NCI-H1105 treated with DMSO at 0.1 percent for 48 hours (cell line): ENCODE measurements at places on chromosomes 7 and 10.

DNA sequence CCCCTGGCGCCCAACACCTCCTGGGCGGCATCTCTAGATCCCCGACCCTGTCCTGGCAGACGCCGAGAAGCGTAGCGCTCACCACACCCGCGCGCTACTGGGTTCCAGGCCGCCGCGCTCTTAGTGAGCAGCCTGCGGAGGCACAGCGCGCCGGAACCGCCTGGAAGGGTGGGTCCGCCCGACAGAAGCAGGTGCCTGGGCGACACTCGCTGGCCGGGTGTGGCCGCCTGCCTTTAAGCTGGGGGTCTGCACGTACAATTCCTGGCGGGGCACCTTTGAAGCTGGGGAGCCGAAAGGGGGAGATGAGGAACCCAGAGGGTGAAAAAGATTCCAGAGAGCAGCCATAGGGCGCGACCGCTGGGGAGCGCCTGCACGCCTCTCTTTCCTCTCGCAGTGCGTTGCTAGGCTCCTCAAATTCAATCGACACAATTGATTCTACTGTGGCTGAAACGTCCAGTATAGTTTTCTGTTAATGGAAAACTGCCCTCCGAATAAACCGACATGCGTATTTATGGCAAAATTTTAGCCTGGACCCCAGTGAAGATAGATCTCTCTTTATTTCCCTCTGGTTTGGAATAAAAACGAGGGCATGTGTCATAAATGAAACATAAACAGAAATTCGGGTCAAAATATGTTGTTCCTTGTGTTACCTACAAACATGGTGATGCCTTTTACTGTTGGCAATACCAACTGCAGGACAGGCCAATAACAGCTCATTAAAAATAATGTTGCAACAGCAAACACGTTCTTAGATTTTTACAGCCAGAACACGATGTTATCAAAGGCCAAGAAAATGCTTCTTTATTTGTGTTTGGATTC is 4.6 kb downstream of the HMX3 start:
- DNase-seq: no peak

- DNase-seq: no peak
Measured at GRCh38 chr7:115505136-115505535, 525.4 kb downstream of the TFEC start.

DNA sequence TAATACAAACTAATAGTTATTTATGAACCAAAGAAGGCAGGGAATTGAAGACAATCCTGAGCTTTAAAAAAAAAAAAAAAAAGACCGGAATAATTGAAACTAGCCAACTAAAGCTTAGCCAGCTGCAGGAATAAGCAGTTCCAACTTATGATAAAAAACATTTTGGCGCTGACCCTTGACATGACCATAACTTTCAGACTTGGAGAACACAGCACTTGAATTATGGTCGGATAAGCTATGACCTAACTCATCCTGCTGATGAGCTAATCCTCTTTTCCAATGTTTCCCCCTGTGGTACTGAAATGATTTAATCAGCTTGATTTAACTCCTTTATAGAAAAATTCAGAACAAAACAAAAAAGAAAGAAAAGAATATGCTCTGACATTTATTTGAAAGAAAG is 181.8 kb downstream of the DGKB start:
- no peak for DNase-seq

GRCh38 chr10:71981876-71982230 is 17.7 kb downstream of the CHST3 start:
- DNase-seq: no peak

GRCh38 chr10:86876748-86877147 is 80.7 kb downstream of the MMRN2 start:
- DNase-seq: no peak

GRCh38 chr7:77716804-77717203 is 20.5 kb downstream of the RSBN1L start:
- DNase-seq: no peak

GRCh38 chr7:150938566-150938965 is 39.6 kb downstream of the KCNH2 start:
- DNase-seq: no peak

DNA sequence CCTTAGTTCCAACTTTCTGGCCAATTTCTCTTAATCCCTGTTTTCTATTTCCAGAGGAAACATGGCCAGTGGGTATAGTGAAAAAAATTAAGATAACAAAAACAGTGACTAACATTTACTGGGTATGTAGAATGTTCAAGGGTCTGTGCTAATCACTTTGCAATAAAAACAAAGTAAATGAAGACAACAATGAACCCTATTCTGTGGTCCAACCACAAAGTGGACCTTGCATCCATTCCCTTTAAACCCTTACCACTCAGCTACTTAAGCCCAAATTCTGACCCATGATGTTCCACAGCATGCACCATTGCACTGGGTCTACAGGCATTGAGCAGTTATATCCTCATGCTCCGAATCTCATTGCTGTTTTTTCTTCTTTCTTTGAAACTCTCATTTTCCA is 179.9 kb upstream of the PRKCQ start:
- no peak for DNase-seq

DNA sequence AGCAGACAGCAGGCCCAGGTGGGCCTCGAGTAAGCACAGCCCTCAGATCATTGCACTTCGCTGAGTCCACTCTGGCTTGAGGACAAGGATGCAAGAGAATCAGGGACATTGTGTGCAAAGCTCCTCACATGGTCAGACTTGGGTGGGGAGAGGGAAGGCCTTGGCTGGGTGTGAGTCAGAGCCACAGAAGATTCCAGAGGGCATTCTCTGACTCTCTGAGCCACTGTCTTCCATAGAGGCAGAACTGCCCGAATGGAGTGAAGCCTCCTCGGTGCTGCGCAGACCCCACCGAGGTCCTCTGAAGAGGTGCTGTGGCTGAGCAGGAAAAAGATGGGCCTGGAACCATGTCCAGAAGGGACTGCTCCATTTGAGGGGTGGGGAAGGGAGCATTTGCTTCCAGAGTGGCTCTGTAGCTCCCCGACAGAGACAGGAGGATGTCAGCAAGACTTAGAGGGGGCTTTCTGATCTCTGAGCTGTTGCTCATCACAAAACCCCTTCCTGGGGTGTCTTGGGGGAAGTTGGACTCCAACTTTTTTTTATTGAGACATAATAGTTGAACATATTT is 120.8 kb downstream of the PTPN20 start:
- DNase-seq: no peak

DNA sequence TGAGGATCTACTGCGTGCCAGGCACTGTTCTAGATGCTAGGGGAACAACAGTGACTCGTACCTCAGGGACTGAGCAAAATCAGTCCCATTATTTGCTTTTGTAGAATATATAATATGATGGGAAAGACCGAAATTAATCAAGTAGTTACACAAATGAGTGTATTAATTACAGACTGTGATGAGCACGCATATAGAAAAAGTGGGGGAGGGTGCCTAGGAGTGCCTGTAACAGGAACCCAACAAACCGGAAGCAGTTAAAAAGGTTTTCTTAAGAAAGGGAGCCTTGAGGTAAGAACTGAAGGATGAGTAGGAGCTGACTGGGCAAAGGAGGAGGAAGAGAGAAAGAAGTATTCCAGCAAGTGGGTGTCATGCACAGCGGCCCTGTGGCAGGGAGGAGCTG is 28.2 kb upstream of the IL6 start:
- DNase-seq: no peak

DNA sequence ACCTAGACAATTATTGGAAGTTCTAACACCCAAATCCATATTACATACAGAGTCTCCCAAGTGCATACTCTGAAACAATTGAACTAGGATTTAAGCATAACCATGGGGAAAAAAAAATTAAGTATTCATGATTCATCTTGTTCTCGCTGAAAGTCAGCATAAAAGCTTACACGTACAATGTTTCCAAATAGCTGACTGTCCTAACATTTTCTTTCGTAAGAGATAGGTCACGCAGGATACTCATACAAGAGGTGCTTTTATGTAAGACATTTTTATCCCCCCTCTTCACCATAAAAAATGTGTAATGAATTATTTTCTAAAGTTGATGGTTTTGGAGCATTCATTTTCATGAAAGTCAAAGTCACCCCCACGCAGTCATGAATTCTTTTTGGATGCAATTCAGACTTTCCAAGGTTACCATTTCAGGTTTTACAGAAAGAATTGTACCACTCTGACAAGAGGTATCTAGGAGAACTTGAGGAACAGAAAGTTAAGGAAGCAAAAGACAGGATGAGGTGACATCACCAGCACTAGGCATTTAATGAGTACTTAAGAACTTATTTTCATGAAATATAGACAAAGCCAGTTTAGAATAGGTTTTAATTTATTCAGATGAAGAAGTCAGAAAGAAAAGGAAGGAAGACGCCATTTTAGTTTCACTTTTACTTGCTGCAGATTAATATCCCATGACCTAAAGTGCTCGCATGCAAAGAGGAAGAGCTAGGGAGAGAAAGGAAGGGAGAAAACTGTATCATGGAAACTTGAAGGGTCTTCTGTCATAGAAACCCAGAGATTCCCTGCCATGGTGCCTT is 55.8 kb downstream of the TMEM26 start:
- DNase-seq: no peak

GRCh38 chr10:21368022-21368582 is 157.4 kb downstream of the SKIDA1 start:
- no peak for DNase-seq

DNA sequence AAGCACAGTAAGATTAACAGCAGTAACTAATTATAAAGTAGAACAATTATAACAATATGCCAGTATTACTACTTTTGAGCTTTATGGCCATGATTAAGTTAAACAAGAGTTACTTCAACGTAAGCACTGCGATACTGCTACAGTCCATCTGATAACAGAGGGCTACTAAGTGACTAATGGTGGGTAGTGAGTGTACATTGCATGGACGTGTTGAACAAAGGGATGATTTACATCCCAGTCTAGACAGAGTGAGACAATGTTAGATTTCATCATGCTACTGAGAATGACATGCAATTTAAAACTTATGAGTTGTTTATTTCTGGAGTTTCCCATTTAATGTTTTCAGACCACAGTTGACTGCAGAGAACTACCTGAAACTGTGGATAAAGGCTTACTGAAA is 45.6 kb downstream of the TPST1 start:
- no peak for DNase-seq

- DNase-seq: no peak
Measured at GRCh38 chr7:99733448-99733847, 1.5 kb downstream of the CYP3A7 start.
